GM12891 (cell line): ENCODE measurements at places on chromosomes 1 and 21.
A peak's percentile ranks its signal among the peaks of the same experiment; 100 is the strongest.

DNA sequence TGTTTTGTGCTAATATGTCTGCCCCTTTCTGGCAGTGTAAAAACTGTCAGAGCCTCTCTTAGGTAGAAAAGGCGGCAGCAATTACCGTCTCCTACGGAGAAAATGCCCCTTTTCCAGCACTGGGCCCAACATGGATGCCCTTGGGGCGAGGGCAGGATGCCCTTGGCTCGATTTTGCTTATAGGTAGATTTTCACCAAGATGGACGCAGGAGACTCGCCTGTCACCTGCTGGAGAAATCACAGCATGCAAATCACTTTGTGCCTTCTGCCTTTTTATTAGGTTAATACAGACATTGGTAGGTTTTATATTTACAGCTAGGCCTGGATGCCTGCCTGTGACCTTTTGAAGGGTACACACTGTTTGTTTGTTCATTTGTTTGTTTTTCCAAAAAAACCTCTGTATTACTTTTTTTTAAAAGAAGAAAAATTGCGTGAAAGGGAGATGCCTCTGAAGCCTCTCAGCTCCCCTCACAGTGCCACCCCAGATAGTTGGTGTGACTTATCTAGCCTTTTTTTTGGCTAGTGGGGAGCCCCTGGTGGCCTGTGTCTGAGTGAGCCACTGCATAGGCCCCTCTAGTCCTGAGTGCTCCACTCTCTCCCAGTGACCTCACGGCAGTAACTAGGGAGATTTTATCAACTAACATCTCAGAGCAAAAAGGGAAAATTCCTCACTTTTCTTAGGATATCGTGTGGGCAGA is 2.5 kb downstream of the ATP1B1 start:
- no peak for DNase-seq

GRCh38 chr21:45846373-45847160 is 135.0 kb upstream of the COL6A1 start:
- DNase-seq, result no peak

GRCh38 chr1:71649608-71650007 is 568.8 kb upstream of the ZRANB2 start:
- no peak for DNase-seq

- no peak for DNase-seq
Measured at GRCh38 chr1:5844442-5844841, 147.8 kb downstream of the NPHP4 start.

DNA sequence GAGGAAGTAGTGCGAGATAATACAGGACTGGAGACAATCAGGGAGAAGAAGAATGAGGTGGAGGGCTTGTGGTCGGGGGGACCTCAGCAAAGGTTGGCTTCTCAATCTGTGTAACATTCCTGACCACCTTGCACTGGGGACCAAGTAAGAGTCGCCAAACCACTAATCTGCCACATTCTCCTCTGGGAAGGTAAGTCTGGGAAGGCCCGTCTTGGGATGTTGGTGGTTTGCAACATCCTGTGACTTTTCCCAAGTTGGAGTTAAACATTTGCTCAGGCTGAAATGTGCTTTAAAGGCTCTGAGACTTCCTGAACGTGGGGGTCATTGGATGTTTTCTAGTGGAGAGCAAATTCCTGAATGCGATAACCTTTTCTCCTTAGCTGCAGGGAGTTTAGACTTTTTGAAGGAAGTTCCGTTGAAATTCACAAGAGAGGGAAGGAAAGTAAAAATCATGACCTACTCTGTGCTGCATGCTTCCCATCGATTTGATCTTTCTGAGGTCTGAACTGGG is 325.9 kb downstream of the RPS6KC1 start:
- DNase-seq, result no peak

GRCh38 chr1:214425101-214425500 is 126.3 kb downstream of the PTPN14 start:
- DNase-seq, result no peak

DNA sequence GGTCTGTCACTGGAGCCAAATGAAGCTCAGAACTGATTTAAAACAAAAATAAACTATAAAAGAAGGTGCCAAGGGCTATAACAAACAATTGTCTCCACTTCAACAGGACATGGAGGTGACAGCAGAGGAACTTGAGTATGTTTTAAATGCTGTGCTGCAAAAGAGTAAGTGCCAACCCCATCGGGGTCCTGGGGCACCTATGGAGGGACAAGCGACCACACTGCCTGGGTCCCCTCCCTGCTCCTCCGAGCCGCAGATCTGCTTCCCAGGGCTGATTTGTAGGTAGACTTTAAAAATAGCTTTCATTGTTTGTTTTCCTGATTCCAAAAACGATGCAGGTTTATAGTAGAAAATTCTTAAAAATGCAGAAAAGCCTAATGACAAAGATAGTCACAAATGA is 42.8 kb downstream of the CAPN9 start:
- no peak for DNase-seq

GRCh38 chr1:42035205-42035829 is 116.6 kb upstream of the HIVEP3 start:
- peak; percentile 76 for DNase-seq

DNA sequence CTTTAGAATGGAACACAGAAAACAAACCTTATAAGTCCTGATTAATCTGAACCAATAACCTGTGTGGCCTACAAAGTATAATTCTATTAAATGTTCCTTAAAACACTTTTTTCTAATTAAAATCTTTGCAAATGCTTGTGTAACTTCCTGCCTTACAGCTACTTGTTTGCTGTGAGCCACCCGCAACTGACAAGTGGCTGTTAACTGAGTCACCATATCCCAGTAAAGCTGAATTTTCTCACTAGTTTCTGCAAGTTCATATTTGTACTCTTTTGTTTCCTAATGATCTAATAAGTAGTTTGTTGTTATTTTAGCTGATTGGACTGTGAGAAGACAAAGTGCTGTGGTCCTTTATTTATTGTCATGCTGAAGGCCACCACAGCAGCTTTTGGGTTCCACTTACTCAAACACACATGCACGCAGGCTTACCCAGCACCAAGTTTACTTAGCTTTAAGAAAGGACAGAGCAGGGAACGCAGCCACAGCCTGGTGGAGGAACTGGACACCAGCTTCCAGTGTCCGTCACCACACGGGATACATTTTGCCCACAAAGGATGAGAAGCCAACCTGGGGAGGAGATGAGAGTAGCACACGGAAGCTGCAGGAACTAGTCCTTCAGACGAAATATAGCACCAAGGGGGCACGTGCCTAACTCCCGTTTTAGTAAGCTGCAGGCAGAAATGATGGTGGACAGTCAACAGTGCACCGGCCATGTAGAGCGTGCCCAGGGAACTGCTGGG is 47.8 kb downstream of the LCA5L start:
- DNase-seq, result no peak

- no peak for DNase-seq
Measured at GRCh38 chr21:14533499-14534428, 12.4 kb downstream of the SAMSN1 start.

- no peak for DNase-seq
Measured at GRCh38 chr21:36532769-36533467, 53.0 kb upstream of the CLDN14 start.

- no peak for DNase-seq
Measured at GRCh38 chr1:192879406-192879805, 70.6 kb downstream of the RGS2 start.

DNA sequence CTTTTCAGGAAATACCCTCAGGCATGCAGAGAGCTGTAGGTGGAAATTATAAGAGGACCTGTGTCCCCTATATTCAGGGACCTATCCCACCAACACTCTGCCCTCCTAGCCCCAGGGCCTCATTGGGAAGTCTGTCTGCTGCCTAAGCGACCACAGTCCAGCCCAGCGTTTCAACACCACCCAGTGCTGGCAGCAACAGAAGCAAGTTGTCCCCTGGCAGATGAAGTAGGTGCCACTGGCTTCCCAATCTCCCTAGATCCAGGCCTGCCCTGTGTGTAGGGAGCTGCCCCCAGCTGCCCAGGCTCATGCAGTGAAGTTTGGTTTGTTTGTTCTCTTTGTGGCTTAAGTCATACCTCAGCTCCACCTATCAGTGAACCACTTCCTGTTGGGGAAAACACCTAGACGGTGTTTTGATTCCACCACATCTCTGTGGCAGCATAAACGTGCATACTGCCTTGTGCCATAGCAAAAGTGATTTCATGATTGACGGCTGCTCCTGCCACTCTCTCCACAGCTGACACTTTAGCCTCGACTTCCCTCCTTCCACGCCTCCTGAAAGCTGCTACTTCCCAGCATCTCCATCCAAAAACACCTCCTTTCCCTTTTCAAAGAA is 8.1 kb upstream of the LEFTY1 start:
- DNase-seq, result peak; percentile 81

DNA sequence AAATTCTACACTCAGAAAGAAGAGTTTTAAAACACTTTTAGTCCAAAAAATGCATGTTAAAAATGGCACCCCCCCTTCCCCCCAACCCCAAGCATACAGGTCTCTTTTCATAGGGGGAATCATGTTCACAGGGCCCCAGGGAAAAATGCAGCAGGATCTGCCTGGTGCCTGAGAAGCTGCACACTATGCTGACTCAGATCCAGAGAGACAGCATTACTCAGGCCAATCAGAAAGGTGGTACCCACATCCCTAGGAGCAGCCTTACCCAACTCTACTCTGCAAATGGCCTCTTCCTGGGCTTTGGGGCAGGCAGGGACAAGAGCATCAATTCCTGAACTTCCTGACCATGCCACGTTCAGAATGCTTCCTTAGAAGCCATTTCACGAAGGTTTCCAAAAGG is 119.0 kb downstream of the HIVEP3 start:
- DNase-seq, result no peak

DNA sequence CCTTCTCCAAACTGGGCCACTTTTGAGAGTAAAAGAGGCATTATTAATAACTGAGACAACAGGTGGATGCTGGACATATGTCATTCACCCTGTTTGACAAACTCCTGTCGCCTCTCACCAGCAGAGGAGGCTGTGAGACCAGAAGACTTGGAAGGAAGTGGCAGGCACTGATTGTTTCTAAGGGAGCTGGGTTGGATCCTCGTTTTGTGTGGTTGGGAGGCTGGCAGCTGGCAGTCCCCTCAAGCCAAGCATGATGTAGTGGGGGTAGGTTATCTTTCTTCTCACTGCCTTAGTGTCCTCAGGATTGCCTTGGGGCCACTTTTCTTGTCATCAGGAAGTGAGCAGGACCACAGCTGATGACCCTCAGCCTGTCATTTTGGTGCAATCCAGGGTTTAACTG is 86.5 kb upstream of the KCNJ15 start:
- DNase-seq, result no peak

GRCh38 chr1:179510038-179510437 is 65.7 kb downstream of the NPHS2 start:
- DNase-seq, result no peak

GRCh38 chr1:1212780-1213344 is 1.1 kb downstream of the TNFRSF4 start:
- DNase-seq, result no peak

DNA sequence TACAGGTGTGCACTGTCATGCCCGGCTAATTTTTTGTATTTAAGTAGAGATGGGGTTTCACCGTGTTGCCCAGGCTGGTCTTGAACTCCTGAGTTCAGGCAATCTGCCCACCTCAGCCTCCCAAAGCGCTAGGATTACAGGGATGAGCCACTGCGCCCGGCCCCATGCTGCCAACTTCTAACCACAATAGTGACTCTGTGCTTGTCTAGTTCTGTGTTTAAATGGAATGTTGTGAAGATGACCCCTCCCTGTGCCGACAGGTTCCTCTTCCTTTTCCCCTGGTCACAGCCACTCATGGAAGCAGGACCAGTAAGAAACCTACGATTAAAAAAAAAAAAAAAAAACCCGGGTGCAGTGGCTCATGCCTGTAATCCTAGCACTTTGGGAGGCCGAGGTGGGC is 4.7 kb downstream of the MAP1LC3C start:
- DNase-seq, result no peak

- no peak for DNase-seq
Measured at GRCh38 chr1:103945774-103946173, 196.1 kb downstream of the AMY1C start.

DNA sequence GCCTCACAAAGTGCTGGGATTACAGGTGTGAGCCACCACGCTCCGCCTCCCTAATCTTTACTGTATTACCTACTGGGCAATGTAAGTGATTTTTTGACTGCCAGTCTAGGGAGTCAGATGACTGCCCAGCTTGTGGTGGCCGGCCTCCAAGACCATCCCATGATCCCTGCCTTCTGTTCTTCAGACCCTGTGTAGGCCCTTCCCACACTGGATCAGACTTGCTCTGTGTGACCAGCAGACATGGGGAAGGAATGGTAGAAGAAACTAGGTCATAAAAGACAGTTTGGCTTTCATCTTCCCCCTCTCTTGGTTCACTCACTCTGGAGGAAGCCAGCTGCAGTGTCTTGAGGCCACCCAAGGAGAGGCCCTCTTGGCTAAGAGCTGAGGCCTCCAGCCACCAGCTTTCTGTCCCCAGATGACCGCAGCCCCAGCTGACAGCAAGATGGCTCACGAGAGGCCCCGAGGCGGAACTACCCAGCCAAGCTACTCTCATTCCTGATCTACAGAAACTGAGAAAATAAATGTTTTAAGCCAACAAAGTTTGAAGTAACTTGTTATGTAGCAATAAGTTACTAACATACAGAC is 14.5 kb upstream of the CBR3 start:
- no peak for DNase-seq

- no peak for DNase-seq
Measured at GRCh38 chr21:38825921-38826320, 20.2 kb downstream of the ETS2 start.

GRCh38 chr1:147541672-147542568 is 619 bp downstream of the BCL9 start:
- no peak for DNase-seq

- no peak for DNase-seq
Measured at GRCh38 chr1:226363801-226364513, 43.9 kb downstream of the PARP1 start.

GRCh38 chr1:178165196-178165595 is 71.3 kb downstream of the RASAL2 start:
- no peak for DNase-seq

- DNase-seq, result no peak
Measured at GRCh38 chr21:14519000-14519399, 27.1 kb downstream of the SAMSN1 start.

GRCh38 chr1:49297783-49298182 is 521.1 kb upstream of the BEND5 start:
- DNase-seq, result no peak

DNA sequence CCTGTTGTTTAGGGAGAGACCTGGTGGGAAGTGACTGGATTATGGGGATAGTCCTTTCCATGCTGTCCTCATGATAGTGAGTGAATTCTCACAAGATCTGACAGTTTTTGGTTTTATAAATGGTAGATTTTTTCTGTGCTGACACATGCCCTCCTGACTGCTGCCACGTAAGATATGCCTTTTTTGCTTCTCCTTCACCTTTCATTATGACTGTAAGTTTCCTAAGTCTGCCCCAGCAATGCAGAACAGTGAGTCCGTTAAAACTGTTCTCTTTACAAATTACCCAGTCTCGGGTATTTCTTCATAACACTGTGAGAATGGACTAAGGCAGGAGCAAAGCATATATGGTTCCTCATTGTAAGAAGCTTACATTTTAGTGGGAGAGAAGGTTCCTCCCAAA is 1727.2 kb downstream of the NCAM2 start:
- DNase-seq, result no peak

GRCh38 chr1:175409938-175410337 is 217.4 kb upstream of the KIAA0040 start:
- DNase-seq, result no peak
